ENCODE measurements at places on chromosomes 1 and 21.

- DNase-seq: no peak
Observed at GRCh38 chr21:31659286-31659535, 282 bp upstream of the SOD1 start.

DNA sequence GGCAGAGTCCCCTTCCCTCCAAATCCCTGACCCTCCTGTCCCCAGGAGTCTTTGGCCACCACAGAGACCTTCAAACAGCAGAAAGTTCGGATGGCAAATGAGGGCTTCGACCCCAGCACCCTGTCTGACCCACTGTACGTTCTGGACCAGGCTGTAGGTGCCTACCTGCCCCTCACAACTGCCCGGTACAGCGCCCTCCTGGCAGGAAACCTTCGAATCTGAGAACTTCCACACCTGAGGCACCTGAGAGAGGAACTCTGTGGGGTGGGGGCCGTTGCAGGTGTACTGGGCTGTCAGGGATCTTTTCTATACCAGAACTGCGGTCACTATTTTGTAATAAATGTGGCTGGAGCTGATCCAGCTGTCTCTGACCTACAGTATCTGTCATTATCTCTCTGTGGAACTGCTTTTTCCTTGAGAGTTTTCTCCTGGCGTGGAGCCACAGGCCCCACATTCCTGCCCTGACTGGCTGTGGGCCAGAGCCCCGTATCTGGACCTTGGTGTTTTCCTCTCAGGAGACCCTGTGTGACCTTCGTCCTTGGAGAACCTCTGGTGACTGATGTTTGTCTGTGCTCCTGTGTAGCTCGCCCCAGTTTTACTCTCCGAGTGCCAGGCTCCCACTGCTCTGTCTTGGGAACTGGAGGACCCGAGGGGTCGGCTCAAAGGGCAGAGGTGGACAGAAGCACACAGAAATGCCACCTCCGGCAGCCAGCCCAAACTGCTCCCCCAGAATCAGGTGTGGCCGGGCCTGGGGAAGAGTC is 4.8 kb downstream of the SLC27A3 start:
- no peak for DNase-seq

DNA sequence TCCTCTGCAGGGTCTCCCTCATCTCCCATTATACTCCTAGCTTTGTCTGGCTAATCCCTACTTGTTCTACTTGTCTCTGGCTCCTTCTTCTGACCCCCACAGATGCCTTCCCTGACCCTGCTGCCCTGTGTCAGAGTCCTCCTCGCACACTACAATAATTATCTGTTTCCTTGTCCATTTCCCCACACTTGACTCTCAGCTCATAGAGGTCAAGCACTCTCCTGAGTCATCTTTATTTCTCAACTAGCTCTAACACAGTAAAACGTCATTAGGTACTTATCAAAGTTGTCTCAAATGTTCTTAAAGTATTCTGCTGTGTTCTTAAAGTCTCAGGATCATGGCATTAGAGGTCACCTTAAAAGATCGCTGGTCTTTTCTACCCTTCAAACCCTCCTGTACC is 47.1 kb downstream of the C8A start:
- DNase-seq: no peak

DNA sequence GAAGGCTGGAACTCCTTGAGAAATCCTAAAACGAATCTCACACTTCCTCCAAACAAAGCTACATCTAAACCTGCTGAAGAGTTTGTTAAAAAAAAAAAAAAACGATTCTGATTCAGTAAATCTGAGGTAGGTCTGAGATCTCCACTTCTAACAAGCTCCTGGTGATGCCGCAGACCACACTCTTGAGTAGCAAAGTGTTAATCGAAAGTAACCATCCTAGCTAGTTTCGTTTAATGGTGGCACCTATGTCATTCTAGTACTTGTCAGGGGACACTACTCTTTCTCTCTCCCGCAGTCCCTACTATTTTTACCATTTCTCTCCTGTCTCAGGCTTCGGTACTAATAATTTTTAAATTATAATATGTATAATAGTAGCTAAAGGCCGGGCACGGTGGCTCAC is 2.1 kb downstream of the CLCC1 start:
- DNase-seq: no peak

DNA sequence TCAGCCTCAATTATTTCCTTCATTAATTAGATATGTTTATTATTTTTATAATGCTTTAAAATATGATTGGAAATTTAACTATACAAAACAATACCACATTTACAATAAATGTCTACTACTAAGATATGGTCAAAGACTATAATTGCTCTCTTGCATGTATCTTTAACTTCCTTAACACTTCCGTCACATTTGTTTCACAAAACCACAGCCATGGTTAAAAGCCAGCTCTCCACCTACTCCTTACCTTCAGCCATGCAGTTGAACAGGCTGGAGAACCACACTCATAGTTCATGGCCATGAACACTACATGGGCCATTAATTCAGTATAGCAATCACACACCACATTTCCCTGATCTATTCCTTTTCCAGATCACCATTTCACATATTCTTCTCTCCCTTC is 72.2 kb downstream of the NME7 start:
- no peak for DNase-seq

GRCh38 chr1:6489383-6489765 is 2.1 kb downstream of the PLEKHG5 start:
- no peak for DNase-seq

DNA sequence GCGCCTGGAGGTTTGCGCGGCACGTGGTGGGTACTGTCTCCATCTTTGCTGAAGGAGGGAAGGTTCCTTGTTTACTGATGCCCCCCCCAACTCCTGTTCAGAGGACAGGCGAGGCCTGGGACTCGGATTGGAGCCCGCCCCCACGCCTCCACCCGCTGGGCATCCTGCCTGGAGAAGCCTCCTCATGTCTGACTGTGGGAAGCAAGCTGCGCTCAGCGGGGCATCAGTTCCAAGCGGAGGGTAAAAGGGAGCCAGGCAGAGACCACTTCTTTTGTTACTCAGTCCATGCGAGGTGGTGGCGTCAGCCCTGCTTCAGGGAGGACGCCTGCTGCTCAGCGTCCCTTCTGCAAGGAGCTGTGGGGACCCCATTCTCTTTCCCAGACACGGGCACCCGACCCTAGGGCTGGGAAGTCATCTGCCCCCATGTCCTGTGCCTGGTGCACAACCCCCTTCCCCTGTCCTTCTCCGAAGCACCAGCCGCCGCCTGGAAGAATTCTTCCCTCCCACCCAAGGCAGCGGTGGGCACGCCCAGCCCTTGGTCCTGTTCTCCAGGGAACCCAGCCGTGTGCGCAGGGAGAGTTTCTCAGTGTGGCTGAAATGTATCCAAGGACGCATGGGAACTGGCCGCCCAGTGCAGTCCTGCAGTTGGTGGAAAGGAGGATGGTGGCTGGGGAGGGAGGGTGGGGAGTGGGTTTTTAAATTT is 414.0 kb downstream of the CAMTA1 start:
- DNase-seq: no peak

- no peak for DNase-seq
Observed at GRCh38 chr21:17441370-17441769, 71.5 kb upstream of the CXADR start.

GRCh38 chr1:46077644-46078043 is 54.8 kb downstream of the PIK3R3 start:
- no peak for DNase-seq

Data from stimulated activated CD4-positive, alpha-beta T cell treated with anti-CD3 and anti-CD28 coated beads, Interleukin-1b, Interleukin-23, amount 100 ng/mL, for 1 hour (primary cell).